ENCODE measurements at places on chromosomes 2 and 18.

GRCh38 chr2:128686497-128686859 is 367.8 kb upstream of the HS6ST1 start:
- DNase-seq, result no peak

DNA sequence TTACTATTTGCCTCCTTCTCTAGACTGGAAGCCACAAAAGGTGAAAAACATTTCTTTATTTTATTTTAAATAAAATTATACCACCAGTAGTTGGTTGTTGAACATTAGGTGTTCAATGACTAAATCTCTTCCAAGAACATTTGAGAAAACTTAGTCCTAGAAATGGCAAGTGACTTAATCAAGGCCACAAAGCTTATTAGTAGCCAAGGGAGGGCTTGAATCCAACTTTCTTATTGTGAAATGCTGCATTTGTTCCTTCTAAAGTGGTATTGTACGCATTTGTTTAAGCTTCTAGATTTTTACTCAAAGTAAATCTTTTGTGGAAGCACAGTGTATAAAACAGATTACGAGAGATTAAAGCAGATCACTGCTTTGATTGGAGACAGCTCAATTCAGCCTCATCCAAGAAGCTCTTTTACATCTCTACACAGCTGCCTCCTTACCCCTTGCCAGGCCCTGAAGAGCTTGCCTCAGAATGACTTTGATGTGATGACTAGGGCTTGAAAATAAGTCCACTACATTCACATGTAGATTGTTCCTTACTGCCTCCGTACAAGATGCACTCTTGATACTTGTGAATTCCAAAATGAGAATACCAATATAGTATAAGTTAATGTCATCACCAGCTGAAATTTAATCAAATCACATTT is 244.8 kb downstream of the XIRP2 start:
- DNase-seq, result no peak

GRCh38 chr2:27356056-27356381 is 545 bp downstream of the GTF3C2 start:
- DNase-seq, result no peak

GRCh38 chr2:37652199-37652640 is 19.2 kb downstream of the CDC42EP3 start:
- no peak for DNase-seq

DNA sequence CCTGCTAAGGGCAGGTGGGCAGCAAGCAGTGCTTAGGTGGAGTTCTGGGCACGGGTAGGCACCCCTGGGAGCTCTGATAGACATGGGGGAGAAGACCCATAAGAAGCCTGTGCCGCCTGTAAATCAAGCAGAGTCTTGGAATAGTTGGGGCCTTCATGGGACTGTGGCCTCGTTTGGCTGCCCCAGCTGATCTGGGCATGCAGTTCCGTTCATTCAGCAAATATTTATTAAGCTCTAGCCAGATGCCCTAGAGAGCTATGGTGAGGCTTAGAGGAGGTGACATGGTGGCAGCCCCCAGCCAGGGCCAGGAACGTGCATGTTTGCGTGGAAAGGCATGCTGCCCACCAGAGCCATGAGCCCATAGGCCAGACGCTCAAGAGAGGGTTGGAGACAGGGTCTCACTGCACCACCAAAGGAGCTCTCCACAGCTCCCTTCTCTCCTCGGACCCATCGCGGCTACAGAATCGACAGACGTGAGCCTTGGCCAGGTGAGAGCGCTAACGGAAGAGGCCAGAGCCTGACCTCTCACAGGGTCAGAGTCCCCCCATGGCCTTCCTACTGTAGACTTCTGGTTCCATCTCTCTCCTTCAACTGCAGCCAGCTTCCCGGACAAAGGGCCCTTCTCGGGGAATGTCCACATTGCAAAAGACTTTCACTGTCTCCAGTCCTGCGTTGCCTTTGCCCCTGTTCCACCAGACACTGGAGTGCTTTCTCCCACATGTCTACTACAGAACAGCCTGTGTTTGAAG is 135.7 kb downstream of the INHBB start:
- no peak for DNase-seq

GRCh38 chr2:59301466-59302402 is 1060.6 kb upstream of the FANCL start:
- DNase-seq, result peak; percentile 4

DNA sequence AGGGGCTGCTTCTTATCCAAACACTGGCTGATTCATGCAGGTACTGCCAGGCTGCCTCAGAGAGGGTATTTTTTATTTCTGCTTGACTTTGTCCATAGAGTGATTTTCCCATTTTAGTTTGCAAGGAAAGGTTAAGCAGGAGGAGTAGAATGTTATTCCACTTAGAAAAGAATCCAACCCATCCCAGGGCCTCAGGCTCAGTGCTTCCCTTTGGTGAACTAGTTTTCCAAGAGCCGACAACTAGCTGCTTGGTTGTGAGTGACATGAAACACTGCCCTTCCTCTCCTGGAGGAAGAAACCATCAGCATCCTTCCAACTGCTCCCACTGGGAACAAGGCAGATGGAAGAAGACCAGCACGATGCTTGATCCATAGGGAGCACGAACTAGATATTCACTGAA is 58.5 kb downstream of the BCL2 start:
- no peak for DNase-seq

- peak; percentile 96 for DNase-seq
Observed at GRCh38 chr2:226791487-226792081, 8.0 kb downstream of the IRS1 start.

DNA sequence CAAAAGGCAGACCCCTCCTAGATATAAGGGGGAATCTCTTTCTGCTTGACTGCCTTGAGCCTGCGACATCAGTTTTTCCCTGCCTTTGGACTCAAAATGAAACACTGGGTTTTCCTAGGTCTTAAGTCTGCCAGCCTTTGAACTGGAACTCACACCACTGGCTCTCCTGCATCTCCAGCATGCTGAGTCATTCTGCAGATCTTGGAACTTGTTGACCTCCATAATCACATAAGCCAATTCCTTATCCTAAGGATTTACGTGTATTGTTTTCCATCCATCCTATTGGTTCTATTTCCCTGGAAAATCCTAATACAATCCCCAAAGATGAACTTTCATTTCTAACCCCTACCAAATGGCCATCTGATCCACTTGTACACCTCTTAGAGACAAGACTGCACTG is 88.0 kb downstream of the AFF3 start:
- no peak for DNase-seq

DNA sequence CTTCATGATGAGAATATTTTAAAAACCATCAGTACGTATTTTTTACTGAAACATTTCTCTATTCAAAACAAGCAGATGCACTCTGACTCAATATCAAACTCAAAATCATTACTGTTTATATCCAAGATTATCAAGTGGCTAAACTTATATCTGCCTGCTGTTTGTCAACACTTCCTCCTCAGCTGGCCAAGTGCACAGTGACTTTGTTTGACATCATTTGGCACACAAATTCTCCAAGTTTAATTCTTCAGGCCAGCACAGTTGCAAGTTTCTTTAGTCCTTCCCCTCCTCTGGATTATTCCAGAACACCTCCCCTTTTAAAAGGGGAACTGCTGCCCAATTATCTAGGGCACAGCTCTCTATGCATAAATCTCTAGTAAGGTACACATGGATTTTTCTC is 346.6 kb downstream of the FSIP2 start:
- no peak for DNase-seq

DNA sequence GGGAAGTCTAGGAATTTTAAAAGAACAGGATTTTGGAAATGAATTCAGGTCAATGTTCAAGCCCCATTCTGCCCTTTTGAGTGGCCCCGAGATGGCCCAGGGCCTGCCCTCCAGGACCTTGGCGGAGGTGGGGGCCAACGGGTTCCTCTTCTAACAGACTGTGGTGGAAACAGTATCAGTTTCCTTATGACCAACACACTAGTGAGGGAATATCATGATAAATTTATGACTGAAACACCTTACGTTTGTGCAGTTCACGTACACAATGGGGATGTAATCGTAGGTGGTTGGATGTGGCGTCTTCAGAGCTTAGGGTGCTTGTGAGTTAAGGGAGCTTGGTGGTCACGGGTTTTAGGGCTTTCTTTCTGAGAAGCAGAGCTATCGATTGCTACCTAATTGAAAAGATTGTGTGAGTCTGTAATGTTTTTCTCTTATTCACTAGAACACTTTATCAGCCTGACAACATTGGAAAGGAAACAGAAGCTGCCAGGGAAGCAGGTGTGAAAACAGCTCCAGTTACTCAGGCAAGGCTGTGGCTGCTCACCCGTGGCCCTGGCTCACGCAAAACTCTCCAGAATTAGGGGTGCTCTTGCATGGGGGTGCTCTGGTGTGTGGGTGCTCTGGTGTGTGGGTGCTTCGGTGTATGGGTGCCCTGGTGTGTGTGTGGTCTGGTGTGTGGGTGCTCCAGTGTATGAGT is 165.3 kb downstream of the SNTG2 start:
- no peak for DNase-seq

DNA sequence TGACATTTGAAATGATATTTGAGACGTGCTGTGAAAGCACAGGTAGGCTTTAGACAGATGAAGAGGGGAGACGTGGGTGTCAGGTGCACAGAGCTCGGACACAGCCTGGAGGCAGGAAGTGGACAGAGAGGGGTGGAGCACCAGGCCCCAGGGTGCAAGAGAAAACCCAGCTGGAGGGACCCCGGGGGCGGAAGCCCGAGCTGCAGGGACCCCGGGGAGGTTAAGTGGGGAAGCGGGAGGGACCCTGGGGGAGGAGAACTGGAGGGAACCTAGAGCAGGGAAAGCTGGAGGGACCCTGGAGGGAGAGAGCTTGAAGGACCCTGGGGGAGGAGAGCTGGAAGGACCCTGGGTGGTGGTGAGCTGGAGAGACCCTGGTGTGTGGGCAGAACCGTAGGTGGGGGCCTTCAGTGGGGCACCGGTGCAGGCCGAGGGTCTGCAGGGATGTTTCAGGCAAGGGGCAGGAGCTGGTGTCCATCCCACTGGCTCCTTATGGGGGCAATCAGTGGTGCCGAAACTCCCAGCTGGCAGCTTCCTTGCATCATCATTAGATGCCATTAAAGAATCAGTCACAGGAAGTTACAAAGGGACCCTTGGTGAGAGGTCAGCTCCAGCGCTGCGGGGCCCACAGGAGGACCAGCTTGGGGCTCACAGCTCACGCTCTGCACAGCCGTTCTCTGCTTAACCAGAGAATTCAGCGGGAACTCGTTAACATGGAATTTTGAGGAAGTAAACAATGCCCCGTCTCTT is 246.6 kb downstream of the EIPR1 start:
- DNase-seq, result no peak

DNA sequence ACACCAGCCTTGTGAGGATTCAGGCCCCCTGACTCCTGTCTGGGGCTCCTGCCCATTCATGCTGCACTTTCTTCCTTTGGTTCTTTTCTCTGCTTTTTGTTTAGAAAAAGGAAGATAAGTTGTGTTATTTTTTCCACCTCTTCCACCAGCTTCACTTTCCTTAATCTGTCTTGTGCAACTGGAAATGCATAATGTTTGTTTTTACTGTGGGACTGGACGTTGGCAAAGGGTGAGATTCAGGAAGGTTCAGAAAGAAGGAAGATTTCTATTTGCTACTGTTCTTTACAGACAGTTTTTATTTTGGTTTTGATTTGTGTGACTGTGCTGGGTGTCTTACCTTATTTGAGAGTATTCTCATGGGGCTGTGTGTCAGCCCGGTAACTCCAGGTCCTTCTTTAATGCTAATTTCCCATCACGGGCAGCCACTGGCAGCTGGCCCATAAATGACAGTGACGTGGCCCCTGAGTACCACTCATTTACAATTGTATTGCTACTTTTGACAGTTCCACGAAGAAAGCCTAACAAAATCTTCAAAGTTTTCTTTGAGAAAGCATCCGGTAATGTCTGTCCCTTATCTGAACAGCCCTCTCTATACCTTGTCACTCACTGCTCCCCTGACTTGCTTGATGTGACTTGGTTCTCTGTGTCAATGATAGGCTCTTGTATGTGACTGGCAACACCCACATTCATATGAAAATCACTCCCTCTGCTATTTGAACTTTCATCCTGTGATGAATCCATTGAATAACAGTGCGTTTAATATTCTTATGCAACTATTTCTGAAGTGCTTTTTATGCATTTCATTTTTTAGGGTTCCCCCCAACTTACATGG is 32.7 kb downstream of the RHBDD1 start:
- DNase-seq, result no peak

GRCh38 chr2:223751012-223751411 is 86.4 kb downstream of the AP1S3 start:
- no peak for DNase-seq

- DNase-seq, result no peak
Observed at GRCh38 chr2:85797921-85798320, 44.1 kb downstream of the ATOH8 start.

- no peak for DNase-seq
Observed at GRCh38 chr2:171807831-171808393, 86.1 kb downstream of the SLC25A12 start.

GRCh38 chr2:44950646-44951045 is 9.1 kb downstream of the SIX3 start:
- DNase-seq, result no peak

- no peak for DNase-seq
Observed at GRCh38 chr2:147097747-147098146, 747.1 kb upstream of the ACVR2A start.

GRCh38 chr2:134714228-134714627 is 4.6 kb downstream of the TMEM163 start:
- DNase-seq, result no peak

DNA sequence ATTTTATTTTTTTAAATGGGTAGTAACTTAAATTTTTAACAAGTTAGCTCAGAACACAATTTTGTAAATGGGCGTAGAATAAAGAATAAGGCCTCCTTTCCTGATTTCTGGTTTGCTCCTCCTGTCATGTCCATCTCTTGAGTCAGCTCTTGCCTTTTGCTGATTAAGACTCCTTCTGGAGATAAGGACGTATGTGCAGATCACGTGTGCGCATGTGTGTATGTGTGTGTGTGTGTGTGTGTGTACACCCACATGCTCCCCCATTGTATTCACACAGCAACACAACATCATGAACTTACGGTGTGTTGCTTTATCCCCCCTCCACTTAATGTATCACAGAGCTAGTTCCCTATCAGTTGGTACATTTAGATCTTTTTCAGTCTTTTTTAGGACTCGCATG is 182.9 kb downstream of the PRKCE start:
- DNase-seq, result no peak

DNA sequence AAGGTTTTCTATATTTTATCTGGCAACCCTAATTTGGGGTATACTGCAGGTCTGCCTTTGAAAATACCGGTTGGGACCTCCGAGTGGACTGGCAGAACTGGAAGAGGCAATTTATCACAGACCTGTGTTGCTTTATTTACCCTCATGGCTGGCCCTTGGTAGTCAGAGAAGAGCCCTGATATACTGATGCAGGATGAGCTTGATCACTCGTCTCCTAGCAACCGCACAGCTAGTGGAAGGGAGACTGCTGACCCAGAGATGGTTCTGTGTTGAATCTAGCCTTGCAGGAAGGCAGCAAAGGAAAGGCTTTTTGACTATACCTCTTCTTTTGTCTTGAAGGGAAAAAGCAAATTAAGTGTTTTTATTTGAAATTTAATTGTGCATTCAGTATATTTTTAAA is 154.7 kb downstream of the EML6 start:
- no peak for DNase-seq

GRCh38 chr2:188369365-188369764 is 77.7 kb downstream of the GULP1 start:
- no peak for DNase-seq

GRCh38 chr18:10814336-10814735 is 288.5 kb downstream of the NAPG start:
- no peak for DNase-seq

- no peak for DNase-seq
Observed at GRCh38 chr18:54775686-54776085, 52.6 kb upstream of the RAB27B start.

GRCh38 chr2:125175415-125175814 is 1150.3 kb downstream of the CNTNAP5 start:
- DNase-seq, result no peak

Measured in CD4-positive, alpha-beta memory T cell (primary cell).